ENCODE measurements at places on chromosomes 11 and 22.

- no peak for DNase-seq
These were observed 108.7 kb upstream of the THY1 start for GRCh38 chr11:119531623-119532022.

DNA sequence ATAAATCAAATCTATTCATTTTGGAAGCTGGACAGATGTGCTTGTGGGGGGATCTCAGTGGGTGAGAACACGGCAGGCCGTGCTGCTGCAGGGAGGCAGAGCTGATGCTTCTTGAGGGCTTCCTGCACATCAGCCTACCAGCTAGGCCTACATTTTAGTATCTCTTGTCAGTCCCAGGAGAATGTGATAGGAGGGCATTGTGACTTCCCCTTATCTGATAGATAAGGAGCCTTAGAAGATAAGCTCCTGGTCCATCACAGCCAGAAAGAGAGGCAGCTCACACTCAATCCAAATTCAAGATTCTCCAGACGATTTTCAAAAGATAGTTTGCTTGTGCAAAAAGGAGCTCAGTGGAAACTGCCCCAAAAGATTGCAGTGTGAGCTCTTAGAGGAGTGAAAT lies 89.0 kb downstream of the SHANK2 start:
- DNase-seq: no peak

- no peak for DNase-seq
These were observed 65.3 kb upstream of the LINC01488 start for GRCh38 chr11:69416143-69416515.

GRCh38 chr11:11318961-11319360 lies 34.1 kb downstream of the CSNK2A3 start:
- DNase-seq: no peak

GRCh38 chr11:110296226-110297075 lies at the start of gene RDX:
RDX (minus strand) TSS chr11:110296614; CDS start chr11:110279692, 16,922 bp downstream.
- DNase-seq: peak; percentile 24

- DNase-seq: no peak
These were observed 165.6 kb downstream of the RCN1 start for GRCh38 chr11:32256466-32256865.

GRCh38 chr22:25940479-25940878 lies 198.5 kb downstream of the MYO18B start:
- no peak for DNase-seq

DNA sequence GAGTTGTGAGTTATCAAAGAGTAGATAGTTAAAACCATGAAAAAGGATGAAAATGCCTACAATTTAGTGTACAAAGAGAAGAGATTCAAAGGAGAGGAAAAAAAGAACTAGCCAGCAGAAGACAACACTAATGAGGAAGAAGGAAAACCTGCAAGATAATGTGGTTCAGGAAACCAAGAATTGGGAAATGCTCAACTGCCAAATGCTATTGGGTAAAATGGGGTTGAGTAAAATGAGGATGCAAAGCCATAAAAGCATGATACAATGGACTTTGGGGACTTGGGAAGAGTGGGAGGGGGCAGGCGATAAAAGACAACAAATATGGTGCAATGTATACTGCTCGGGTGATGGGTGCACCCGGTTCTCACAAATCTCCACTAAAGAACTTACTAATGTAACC lies 7.6 kb upstream of the OR52K2 start:
- DNase-seq: no peak

GRCh38 chr11:2265854-2266585 lies 4.4 kb downstream of the ASCL2 start:
- DNase-seq: peak; percentile 86

DNA sequence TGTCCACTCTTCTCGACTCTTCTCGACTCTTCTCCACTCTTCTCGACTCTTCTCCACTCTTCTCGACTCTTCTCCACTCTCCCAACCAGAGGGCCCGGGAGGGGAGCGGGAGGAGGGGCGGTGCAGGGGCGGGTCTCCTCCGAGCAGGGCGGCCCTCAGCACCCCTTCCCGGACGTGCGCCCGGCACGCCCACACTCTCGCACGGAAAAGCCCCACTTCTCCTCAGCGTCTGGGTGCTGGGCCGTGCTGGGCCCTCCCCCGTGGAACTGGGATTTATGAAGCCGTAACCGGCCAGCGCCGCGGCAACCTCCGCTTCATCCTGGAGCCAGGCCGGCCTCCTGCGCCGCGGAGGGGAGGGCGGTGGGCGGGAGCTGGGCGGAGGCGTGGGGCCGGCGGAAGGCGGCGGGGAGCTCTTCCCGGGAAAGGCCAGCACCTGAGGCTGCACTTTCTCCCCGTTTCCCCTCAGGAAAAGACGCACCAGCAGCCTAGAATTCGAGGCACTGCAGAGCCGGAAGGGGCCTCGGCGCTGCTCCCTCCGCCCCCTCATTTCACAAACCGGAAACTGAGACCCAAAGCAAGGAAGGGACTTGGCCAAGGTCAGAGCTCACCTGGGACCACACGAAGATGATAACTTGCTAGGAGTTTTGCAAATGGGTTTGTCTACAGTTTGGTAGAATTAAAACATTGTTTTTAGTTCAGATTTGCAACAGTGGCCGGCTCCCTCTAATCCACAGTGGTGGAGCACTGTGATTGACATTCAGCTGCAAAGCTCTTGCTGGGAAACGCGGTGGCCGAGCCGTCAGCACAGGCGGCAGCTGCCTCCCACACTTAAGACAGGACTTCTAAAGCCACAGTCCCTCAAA lies 31.6 kb upstream of the JAM3 start:
- DNase-seq: peak; percentile 72
